ENCODE measurements at places on chromosomes 11 and 22. TPM values are rescaled to one million over a fixed set of nuclear protein-coding genes. Genes with fewer than 3 reads are reported as not detected.

TPH1 gene
- 0.38 TPM for total RNA-seq

VEGFB gene
- total RNA-seq = 11.5 TPM

C11orf87 gene
- 0.46 TPM for total RNA-seq

SHISAL1 gene
- 6.5 TPM for total RNA-seq

CTSF gene
- 9.2 TPM for total RNA-seq

FAT3 gene
- total RNA-seq = 17.6 TPM

MOGAT2 gene
- total RNA-seq = not detected

OR8D1 gene
- total RNA-seq = not detected

DNA sequence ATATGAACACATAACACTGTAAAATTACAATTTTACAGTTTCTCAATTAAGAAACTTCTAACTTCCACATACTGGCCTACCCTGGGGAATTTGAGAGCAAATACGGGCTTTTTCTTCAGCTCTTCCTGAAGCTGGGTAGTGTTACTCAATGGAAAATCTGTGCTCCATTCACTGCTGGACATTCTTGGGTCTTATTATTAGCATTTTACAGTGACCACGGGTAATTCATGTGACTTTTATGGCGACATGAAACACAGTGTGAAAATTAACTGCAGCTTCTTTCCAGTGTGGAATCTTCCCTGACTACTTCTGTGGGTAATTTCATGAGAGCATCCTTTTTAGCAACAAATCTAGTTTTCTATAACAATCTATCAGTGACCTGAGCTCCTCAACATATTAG, 423.7 kb upstream of the ANO5 start:
- no peaks in the 10 kb centered on the region for H3K4me1 ChIP-seq
- H3K27me3 ChIP-seq = no peaks in the 10 kb centered on the region
- no peak for DNase-seq
- H3K4me3 ChIP-seq = no peak overlapping the region

DNA sequence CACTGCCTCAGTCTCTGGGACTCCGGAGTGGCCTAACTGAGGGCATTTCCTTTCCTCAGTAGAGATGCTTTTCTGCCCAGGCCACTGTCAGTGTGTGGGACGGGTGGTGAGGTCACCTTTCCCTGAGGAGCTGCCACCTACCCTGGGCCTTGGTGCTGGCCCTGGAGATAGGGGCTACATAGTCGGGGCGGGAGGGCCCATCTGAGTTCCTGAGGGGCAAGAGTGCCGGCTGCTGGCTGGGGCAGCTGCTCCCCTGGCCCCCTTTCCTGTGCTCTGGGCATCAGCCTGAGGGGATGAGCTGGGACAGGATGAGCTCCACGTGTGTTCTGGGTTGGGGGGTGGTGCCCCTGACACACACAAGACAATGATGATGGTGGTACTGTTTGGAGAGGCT, 5.4 kb downstream of the KCNC1 start:
- H3K27me3 ChIP-seq = peaks cover 17% of the 10 kb centered on the region
- no peak overlapping the region for H3K27ac ChIP-seq
- H3K4me3 ChIP-seq = no peak overlapping the region
- peaks cover 3% of the 10 kb centered on the region for H3K4me1 ChIP-seq

DNA sequence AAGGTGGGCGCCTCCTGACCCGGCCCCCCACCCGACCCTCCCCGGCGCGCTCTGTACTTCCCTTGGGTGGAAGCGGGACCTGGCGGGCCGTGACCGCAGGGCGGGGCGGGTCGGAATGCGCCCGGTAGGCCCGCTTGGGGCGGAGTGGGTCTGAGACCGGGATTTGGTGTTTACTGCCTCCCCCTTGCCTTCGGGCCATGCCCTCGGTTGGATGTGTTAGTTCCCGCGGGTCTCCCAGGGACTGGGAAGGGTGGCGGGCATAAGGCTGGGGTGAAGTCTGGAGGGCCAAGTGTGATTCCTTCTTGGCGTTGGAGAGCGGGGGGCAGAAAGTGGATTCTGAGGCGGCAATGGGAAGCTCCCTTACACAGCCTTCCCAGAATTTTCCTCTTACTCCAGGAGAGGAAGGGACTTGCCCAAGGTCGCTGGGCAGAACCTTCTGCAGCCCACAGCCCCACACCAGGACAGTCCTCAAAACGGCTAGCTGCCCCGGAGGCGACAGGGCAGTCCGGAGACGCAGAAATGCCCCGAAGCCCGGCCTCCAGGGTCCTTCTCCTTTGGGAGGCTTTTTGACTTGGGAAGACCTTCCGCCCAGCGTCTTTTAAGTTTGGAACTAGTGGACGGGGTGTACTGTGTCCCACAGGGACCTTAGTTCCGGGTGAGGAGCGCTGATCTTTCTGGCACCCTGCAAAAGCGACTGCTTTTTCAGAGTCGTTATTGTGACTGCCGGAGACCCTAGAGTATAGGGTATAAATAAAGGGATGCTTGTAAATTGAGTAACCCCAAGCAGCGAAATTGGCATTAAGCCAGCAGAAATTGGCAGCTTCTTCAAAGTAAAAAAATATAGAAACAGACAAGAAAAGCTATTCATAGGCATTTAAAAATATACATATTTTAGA, 647 bp downstream of the SWAP70 start:
- H3K27ac ChIP-seq = peak overlapping the region; percentile 61
- peaks cover 4% of the 10 kb centered on the region for H3K27me3 ChIP-seq
- H3K4me3 ChIP-seq = peak overlapping the region; percentile 95
- peaks cover 28% of the 10 kb centered on the region for H3K4me1 ChIP-seq
- DNase-seq = peak; percentile 9

DNA sequence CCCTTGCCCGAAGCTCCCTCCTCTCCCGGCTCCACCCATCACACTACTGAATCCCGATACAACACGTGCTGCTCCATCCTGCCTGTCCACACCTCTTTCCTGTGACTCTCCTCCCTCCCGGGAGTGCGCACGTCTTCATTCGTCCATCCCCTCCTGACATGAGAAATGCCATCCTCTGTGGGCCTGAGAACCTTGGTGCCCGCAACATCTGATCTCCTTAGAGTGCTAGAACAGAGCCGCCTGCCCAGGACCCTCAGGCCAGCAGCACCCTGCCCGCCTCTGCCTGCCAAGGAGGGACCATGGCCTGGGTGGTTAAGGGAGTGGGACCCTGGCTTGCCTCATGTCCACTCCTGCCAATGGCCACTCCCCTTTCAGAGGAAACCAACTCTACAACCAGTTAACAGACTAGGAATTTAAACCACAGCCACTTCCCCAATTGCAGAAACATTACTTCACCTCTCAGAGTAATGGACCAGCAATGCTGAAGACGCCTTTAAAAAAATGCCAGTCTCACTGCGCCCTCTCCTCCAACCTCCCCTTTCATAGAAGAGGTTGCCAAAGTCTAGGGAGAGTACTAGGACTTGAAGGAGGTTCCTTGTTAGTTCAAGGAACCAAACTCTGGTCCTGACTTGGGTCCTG, 466.3 kb downstream of the OPCML start:
- H3K27me3 ChIP-seq = peaks cover 3% of the 10 kb centered on the region
- no peaks in the 10 kb centered on the region for H3K36me3 ChIP-seq
- peaks cover 25% of the 10 kb centered on the region for H3K4me1 ChIP-seq
- peak overlapping the region; percentile 80 for H3K27ac ChIP-seq

- H3K27ac ChIP-seq = no peak within 1 kb of the TSS
- no peaks in the 10 kb centered on the region for H3K36me3 ChIP-seq
- peaks cover 3% of the 10 kb centered on the region for H3K4me1 ChIP-seq
These were observed at the start of gene DGAT2 for GRCh38 chr11:75768112-75768908. Gene DGAT2 (plus strand): TSS chr11:75768778. CDS start chr11:75768992, 214 bp downstream.

GRCh38 chr11:76215941-76216340, 9.6 kb upstream of the WNT11 start:
- no peak overlapping the region for H3K27ac ChIP-seq
- H3K4me1 ChIP-seq = no peaks in the 10 kb centered on the region
- no peaks in the 10 kb centered on the region for H3K36me3 ChIP-seq
- H3K27me3 ChIP-seq = peaks cover 22% of the 10 kb centered on the region
- H3K4me3 ChIP-seq = no peak overlapping the region

GRCh38 chr22:21711851-21712250, 23.7 kb downstream of the YPEL1 start:
- DNase-seq = no peak
- no peaks in the 10 kb centered on the region for H3K27me3 ChIP-seq
- H3K27ac ChIP-seq = no peak overlapping the region
- H3K4me1 ChIP-seq = peaks cover 11% of the 10 kb centered on the region
- no peak overlapping the region for H3K4me3 ChIP-seq

- DNase-seq = peak; percentile 48
- no peak overlapping the region for H3K27ac ChIP-seq
- H3K36me3 ChIP-seq = peaks cover 12% of the 10 kb centered on the region
- peaks cover 20% of the 10 kb centered on the region for H3K4me1 ChIP-seq
- peaks cover 8% of the 10 kb centered on the region for H3K27me3 ChIP-seq
These were observed 157.4 kb downstream of the COMMD9 start for GRCh38 chr11:36131721-36132397.

DNA sequence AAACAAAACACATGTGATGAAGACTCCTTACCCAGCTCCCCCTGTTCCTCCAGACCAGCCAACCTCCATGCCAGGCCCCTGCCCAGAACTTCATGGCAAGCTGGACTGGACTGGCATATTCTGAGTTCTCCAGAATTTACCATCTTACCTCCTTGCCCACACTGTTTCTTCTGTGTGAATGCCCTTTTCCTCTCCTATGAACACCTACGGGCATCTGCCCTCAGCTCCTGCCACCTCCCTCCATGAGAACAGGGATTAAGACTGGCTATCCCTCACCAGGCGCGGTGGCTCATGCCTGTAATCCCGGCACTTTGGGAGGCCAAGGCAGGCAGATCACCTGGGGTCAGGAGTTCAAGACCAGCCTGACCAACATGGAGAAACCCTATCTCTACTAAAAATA, 6.4 kb upstream of the AIFM3 start:
- no peaks in the 10 kb centered on the region for H3K36me3 ChIP-seq
- H3K4me3 ChIP-seq = no peak overlapping the region
- no peak for DNase-seq

DNA sequence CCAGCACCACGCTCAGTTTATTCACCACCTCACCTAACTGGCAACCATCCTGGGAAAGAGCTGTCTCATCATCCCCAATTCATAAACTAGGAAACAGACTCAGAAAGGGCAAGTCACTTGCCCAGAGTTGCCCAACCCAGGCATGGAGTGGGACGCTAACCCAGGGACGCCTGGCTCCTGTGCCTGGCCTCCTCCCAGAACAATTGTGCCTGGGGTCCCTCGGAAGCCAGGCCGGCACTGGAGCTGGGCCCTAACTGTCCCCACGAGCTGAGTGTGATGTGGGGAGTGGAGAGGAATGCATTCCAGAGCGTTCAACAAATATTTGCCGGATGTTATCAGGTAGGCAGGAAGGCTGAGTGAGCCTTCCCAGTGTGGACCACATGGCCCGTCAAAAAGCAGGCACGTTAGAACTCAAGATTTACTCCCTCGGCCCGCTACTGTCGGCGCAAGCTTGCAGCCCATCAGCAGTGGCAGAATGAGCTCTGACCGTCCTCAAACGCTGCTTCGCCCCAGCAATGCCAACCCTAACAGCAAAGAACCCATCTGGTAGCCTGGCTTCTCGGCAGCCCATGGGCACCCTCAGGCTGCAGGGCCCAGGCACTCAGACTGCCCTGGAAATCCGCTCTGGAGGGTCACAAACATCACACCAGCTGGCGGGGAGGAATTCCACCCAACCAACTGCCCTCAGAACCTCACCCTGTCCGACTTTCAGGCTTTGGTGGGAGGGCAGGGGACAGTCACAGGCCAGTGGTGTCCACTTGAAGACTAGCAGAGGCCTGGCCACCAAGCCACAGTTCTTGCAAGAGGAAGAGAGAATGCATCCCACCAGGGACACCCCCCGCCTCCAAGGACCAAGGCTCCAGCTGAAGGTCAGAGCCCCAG, 35.6 kb downstream of the MYH9 start:
- peaks cover 23% of the 10 kb centered on the region for H3K36me3 ChIP-seq
- H3K4me3 ChIP-seq = no peak overlapping the region
- H3K27ac ChIP-seq = peak overlapping the region; percentile 68

- H3K4me3 ChIP-seq = no peak overlapping the region
- DNase-seq = no peak
- peaks cover 2% of the 10 kb centered on the region for H3K4me1 ChIP-seq
- H3K27ac ChIP-seq = no peak overlapping the region
- peaks cover 11% of the 10 kb centered on the region for H3K27me3 ChIP-seq
- no peaks in the 10 kb centered on the region for H3K36me3 ChIP-seq
These were observed 81.7 kb upstream of the SHISAL1 start for GRCh38 chr22:44394246-44395117.

- H3K4me3 ChIP-seq = no peak overlapping the region
- DNase-seq = no peak
- H3K36me3 ChIP-seq = no peaks in the 10 kb centered on the region
- no peaks in the 10 kb centered on the region for H3K4me1 ChIP-seq
These were observed 121.1 kb upstream of the GUCY1A2 start for GRCh38 chr11:107139396-107139795.

GRCh38 chr11:32466279-32466915, 31.1 kb upstream of the WT1 start:
- H3K27me3 ChIP-seq = peaks cover 2% of the 10 kb centered on the region
- no peak overlapping the region for H3K27ac ChIP-seq
- DNase-seq = no peak
- no peaks in the 10 kb centered on the region for H3K4me1 ChIP-seq
- no peak overlapping the region for H3K4me3 ChIP-seq
- no peaks in the 10 kb centered on the region for H3K36me3 ChIP-seq
